ENCODE measurements at places on chromosomes 12 and 14.
A peak's percentile ranks its signal among the peaks of the same experiment; 100 is the strongest.

- H3K4me1 ChIP-seq = peaks cover 47% of the 10 kb centered on the region
- peak overlapping the region; percentile 78 for H3K27ac ChIP-seq
- peaks cover 29% of the 10 kb centered on the region for H3K36me3 ChIP-seq
- no peak for DNase-seq
- no peak overlapping the region for H3K4me3 ChIP-seq
- H3K27me3 ChIP-seq = no peaks in the 10 kb centered on the region
Observed at GRCh38 chr12:104699489-104700190, 242.9 kb downstream of the CHST11 start.

- H3K27ac ChIP-seq = peak overlapping the region; percentile 12
- H3K4me1 ChIP-seq = peaks cover 43% of the 10 kb centered on the region
- DNase-seq = no peak
- no peaks in the 10 kb centered on the region for H3K27me3 ChIP-seq
- H3K36me3 ChIP-seq = peaks cover 83% of the 10 kb centered on the region
- H3K4me3 ChIP-seq = no peak overlapping the region
Observed at GRCh38 chr12:94309373-94309772, 150.3 kb downstream of the CEP83 start.

DNA sequence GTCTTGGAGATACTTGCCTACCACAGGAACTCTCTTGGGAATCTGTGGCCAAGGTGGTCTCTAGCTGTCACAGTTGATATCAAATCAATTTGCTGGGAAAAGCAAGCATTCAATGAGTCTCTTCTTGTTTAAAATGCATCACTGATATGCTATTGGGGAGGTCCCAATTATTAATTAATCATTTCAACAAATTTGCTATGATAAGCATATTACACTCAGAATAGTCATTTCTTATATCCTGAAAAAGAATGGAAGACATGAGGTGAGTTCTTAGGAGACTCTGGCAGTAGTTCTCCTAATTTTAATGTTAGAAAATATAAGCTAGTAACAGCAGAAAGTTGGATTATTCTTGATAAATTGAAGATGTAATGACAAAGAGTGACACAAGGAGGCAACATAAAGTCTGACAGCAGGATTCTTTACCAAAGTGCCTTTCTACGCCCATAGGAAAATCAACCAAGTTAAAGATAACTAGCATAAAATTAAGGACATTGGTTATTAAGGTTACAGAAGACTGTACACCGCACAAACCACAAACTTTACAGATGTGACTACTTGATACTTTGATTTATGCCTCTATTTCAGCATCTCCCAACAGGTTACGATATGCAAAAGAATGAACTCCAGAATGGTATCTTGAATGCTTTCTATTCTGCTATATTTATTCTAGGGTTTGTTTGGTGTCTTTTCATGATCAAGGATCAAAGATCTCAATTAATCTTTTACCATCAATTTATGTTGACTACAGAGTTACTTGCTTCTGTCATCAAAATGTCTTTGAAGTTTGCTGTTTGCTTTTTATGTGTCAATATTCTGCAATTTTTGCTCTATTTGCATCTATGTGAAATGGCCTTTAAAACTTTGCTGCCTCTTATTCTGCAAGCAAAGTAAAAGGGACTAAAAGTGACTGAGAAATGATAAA is 349.6 kb upstream of the CLEC14A start:
- no peak for DNase-seq
- no peaks in the 10 kb centered on the region for H3K4me1 ChIP-seq
- H3K27ac ChIP-seq = no peak overlapping the region
- H3K36me3 ChIP-seq = no peaks in the 10 kb centered on the region

GRCh38 chr14:69342928-69343525 is 55.1 kb downstream of the ERH start:
- H3K27ac ChIP-seq = no peak overlapping the region
- H3K4me1 ChIP-seq = no peaks in the 10 kb centered on the region
- peaks cover 7% of the 10 kb centered on the region for H3K27me3 ChIP-seq
- H3K36me3 ChIP-seq = no peaks in the 10 kb centered on the region

DNA sequence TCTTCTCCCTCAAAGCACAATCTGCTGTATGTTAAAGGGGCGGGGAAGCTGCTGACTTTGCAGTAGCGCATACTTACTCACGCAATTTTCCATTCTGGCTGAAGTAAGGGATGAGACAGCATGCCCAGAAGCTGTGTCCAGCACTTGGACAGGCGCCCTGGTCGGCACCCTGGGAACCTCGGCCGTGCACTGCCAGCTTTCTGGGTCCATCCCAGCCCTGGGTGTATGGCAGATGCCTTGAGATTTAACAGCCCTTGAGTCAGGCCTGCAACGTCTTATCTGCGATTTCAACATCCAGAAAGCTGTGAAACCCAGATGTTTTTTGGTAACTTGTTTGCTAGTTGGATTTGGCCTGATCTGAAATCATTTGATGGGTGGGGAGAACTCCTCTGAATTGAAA is 16.1 kb downstream of the EML1 start:
- H3K4me1 ChIP-seq = no peaks in the 10 kb centered on the region
- no peaks in the 10 kb centered on the region for H3K36me3 ChIP-seq
- no peak overlapping the region for H3K27ac ChIP-seq
- no peak overlapping the region for H3K4me3 ChIP-seq
- DNase-seq = no peak

DNA sequence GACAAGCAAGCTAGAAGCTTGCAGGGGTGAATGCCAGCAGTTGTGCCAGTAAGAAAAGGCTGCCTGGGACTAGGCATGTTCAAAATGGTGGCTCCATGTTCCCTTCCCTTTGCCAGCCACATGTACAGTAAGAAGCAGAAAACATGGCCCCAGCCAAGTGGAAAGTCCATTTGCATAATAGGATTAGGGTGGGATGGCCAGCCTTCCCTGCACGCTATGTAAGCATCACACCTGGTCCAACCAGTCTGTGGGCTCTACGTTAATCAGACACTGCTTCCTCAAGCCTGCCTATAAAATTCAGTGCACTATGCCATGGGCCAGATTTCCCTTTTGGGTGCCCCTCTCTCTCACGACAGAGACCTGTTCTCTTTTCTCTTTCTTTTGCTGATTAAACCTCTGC is 288.4 kb downstream of the GXYLT1 start:
- no peaks in the 10 kb centered on the region for H3K4me1 ChIP-seq
- H3K36me3 ChIP-seq = no peaks in the 10 kb centered on the region
- no peak overlapping the region for H3K4me3 ChIP-seq
- no peak overlapping the region for H3K27ac ChIP-seq

- H3K27ac ChIP-seq = peak overlapping the region; percentile 18
- DNase-seq = no peak
- H3K36me3 ChIP-seq = peaks cover 18% of the 10 kb centered on the region
- H3K4me3 ChIP-seq = no peak overlapping the region
- H3K27me3 ChIP-seq = no peaks in the 10 kb centered on the region
Observed at GRCh38 chr14:96380735-96381134, 11.2 kb upstream of the AK7 start.

DNA sequence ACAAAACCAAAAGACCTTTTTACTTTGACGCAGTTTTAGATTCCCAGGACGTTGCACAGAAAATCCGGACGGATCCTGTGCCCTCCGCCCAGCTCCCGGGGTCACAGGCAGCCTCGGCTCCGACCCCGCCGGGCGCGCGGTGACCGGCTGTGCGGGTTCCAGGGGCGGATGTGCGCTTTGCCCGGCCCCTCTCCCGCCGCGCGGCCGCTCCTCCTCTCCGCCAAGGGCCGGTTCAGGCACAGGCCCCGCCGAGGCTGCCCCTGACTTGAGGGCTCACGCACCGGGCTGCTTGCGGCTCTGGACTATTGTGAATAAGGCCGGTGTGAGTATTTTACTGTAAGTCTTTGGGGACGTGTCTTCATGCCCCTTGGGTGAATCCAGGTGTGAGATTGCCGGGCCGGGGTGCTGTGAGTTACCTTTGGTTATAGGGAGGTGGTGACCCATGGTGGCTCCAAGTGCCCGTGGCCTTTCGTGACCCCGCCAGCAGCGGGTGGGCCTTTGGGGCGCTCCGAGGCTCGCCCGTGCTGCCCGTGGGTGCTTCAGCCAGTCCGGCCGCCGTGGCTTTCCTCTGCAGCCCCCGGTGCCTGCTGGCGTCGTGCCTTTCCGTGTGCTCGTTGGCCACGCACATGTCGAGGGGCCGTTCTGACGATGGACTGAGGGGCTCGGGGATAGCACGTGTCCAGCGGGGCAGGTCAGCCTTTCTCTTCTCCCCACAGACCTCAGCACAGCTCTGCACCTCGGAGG is 45.9 kb downstream of the NOC4L start:
- H3K4me3 ChIP-seq = peak overlapping the region; percentile 93
- peak overlapping the region; percentile 77 for H3K27ac ChIP-seq
- peaks cover 27% of the 10 kb centered on the region for H3K4me1 ChIP-seq
- peaks cover 6% of the 10 kb centered on the region for H3K36me3 ChIP-seq

GRCh38 chr12:58927120-58927519 is 6.8 kb upstream of the LRIG3 start:
- H3K36me3 ChIP-seq = no peaks in the 10 kb centered on the region
- no peak for DNase-seq
- no peaks in the 10 kb centered on the region for H3K4me1 ChIP-seq
- peaks cover 1% of the 10 kb centered on the region for H3K27me3 ChIP-seq

DNA sequence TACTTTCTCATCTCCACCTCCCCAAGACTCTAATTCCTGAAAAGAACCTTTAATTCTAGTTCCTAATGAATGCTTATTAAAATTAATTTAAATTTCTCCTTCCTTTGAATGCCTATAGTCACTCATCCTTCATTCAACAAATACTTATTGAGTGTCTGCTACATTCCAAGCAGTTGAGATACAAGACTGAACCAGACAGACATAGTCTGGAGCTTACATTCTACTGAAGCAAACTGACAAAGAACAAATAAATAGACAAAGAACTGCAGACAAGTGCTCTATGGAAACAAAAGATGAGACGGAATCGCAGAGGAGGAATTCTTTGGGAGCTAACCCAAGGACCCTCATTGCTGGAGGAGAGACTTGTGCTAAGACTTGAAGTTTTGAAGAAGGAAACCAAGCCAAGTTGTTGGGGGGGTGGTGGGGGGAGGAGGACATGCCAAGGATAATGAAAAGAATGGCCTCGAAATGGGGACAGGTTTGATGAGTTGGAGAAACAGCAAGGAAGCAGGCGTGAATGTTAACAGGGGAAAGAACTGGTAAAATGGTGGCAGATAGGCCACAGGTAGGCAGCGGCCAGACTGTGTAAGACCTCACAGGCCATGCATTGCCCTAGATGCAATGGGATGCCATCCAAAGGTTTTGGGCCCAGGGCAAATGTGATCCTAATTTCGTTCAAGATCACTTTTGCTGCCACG is 9.7 kb upstream of the TDG start:
- H3K36me3 ChIP-seq = peaks cover 48% of the 10 kb centered on the region
- H3K4me3 ChIP-seq = peak overlapping the region; percentile 96
- H3K4me1 ChIP-seq = peaks cover 42% of the 10 kb centered on the region
- H3K27ac ChIP-seq = peak overlapping the region; percentile 97
- H3K27me3 ChIP-seq = no peaks in the 10 kb centered on the region

GRCh38 chr12:6925239-6925539 is 2.6 kb upstream of the ATN1 start:
- H3K36me3 ChIP-seq = peaks cover 36% of the 10 kb centered on the region
- no peak for DNase-seq
- H3K4me3 ChIP-seq = no peak overlapping the region
- H3K27ac ChIP-seq = peak overlapping the region; percentile 56
- peaks cover 46% of the 10 kb centered on the region for H3K4me1 ChIP-seq

DNA sequence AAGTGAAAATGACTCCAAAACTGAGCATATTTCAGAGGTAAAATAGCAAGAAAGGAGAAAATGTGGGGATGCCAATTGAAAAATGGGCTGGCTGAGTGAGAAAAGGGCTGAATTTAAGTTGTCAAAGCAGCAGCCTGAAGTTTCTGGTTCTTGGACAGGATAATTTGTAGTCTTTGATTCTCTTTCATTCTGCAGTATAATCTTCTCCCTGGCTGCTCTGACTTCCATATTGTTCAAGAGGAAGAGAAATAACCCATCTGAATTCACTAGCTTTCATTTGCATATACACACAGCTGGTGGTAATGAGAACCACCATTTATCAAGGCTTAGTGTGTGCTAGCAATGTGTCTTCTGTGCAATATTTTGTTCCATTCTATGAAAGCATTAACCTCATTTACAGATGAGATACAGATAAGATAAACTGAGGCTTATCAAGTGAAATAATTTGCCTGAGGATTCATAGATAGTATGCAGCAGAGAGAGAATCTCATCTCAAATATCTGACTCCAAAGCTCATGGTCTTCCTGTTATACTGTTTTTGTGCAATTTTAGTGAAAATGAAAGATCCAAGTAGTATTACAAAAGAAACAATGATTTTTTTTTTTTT is 184.2 kb downstream of the TMTC2 start:
- H3K27ac ChIP-seq = no peak overlapping the region
- no peak overlapping the region for H3K4me3 ChIP-seq
- H3K4me1 ChIP-seq = peaks cover 2% of the 10 kb centered on the region
- no peaks in the 10 kb centered on the region for H3K27me3 ChIP-seq
- DNase-seq = no peak

- no peak overlapping the region for H3K27ac ChIP-seq
- DNase-seq = no peak
- H3K4me1 ChIP-seq = no peaks in the 10 kb centered on the region
- H3K4me3 ChIP-seq = no peak overlapping the region
- H3K36me3 ChIP-seq = no peaks in the 10 kb centered on the region
Observed at GRCh38 chr12:80313209-80313608, 130.8 kb upstream of the PTPRQ start.

GRCh38 chr14:73878436-73878835 is 8.2 kb upstream of the ZNF410 start:
- no peak overlapping the region for H3K4me3 ChIP-seq
- H3K27ac ChIP-seq = no peak overlapping the region
- H3K36me3 ChIP-seq = no peaks in the 10 kb centered on the region
- H3K4me1 ChIP-seq = peaks cover 2% of the 10 kb centered on the region
- H3K27me3 ChIP-seq = no peaks in the 10 kb centered on the region

GRCh38 chr12:43942379-43942778 is 106.5 kb downstream of the TMEM117 start:
- DNase-seq = no peak
- H3K27ac ChIP-seq = no peak overlapping the region
- no peak overlapping the region for H3K4me3 ChIP-seq
- no peaks in the 10 kb centered on the region for H3K36me3 ChIP-seq
- no peaks in the 10 kb centered on the region for H3K27me3 ChIP-seq

GRCh38 chr12:103657331-103657730 is 70.3 kb downstream of the STAB2 start:
- H3K27me3 ChIP-seq = peaks cover 20% of the 10 kb centered on the region
- peaks cover 8% of the 10 kb centered on the region for H3K4me1 ChIP-seq

GRCh38 chr14:69335371-69335771 is 62.7 kb downstream of the ERH start:
- no peak overlapping the region for H3K4me3 ChIP-seq
- H3K36me3 ChIP-seq = no peaks in the 10 kb centered on the region
- no peak overlapping the region for H3K27ac ChIP-seq

DNA sequence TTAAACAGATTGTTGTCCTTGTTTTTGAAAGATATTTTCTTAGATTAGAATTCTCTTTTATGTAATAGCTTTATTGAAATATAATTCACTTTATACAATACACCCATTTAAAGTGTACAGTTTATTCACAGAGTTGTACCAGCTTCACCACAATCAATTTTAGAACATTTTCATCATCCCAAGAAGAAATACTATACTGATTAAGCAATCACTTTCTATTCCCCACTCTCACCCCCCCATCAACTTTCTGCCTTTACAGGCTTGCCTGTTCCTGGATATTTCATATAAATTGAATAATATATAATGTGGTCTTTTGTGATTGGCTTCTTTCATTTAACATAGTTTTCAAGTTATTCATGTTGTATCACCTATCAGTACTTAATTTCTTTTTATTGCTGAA is 44.4 kb downstream of the ARHGAP5 start:
- H3K27me3 ChIP-seq = no peaks in the 10 kb centered on the region
- DNase-seq = no peak
- peaks cover 37% of the 10 kb centered on the region for H3K36me3 ChIP-seq
- no peaks in the 10 kb centered on the region for H3K4me1 ChIP-seq
- no peak overlapping the region for H3K4me3 ChIP-seq
- H3K27ac ChIP-seq = no peak overlapping the region

Data from activated T-helper 2 cell treated with anti-CD3 and anti-CD28 coated beads, Interferon-gamma antibody, Interleukin-2, Interleukin-4, amounts not matched to agents 10 μg/mL and 5 μg/mL and 100 μg/mL, durations not matched to agents 14 hours and 24 hours and 36 hours (primary cell).